CD4-positive, alpha-beta T cell treated with Interleukin-10 for 1 hour (primary cell): ENCODE measurements at places on chromosomes 6 and 20.

- DNase-seq, result no peak
Measured at GRCh38 chr20:21510414-21511384, 3.2 kb downstream of the NKX2-2 start.

DNA sequence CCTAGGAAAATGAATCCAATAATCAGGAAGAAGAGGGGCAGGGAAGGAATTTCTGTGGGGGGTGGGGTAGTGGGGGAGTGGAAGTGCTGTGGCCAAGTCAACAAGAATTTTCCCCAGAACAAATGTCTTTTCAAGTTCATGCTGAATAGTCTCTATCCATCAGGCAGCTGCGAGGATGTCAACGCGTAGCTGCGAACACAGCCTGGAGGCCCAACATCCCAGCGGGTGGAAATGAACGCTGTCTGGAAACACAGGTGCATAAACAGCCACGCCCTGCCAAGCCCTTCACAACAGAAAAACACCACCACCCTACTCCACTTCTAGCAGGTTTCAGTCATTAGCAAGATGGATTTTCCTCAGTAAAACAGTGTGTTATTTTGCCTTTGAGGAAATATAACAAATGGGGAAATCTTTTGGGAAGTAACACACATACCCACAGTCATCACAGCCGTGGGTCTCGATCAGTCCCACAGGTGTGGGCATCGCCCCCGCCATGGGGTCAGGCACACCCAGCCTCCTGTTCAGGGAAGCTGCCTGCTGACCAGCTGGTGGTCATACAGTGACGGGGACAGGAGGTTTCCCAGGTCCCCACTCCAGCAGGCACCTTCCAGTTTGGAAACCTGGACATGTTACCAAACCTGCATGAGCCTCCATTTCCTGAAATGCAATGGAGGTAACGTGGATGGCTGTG, 112.1 kb upstream of the THBS2 start:
- no peak for DNase-seq

GRCh38 chr20:34708621-34709043, 4.5 kb downstream of the TP53INP2 start:
- DNase-seq, result peak; percentile 64

DNA sequence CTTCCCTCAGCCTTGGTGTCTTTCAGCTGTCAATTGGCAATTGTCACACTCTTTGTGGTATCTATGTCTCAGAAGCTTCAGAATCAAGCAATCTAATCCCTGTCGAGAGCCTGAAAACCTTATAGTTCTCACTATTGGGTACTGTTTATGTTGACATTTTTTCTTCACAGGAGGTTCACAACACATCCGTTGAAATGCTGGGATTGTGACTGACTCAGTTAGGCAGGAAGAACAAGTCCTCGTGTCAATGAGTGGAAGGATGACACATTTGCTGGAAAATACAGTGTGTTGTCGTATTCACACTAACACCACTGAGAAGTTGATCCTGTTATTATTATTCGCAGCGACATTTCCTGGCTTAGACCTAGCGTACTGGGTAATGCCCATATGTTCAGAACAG, 163.9 kb upstream of the CITED2 start:
- no peak for DNase-seq

- no peak for DNase-seq
Measured at GRCh38 chr6:125549202-125549884, 200.1 kb upstream of the HEY2 start.

GRCh38 chr20:17109307-17109706, 117.5 kb upstream of the PCSK2 start:
- DNase-seq, result no peak

- no peak for DNase-seq
Measured at GRCh38 chr6:154432533-154433476, 76.2 kb upstream of the IPCEF1 start.

- DNase-seq, result no peak
Measured at GRCh38 chr6:34047913-34048867, 97.7 kb downstream of the GRM4 start.

DNA sequence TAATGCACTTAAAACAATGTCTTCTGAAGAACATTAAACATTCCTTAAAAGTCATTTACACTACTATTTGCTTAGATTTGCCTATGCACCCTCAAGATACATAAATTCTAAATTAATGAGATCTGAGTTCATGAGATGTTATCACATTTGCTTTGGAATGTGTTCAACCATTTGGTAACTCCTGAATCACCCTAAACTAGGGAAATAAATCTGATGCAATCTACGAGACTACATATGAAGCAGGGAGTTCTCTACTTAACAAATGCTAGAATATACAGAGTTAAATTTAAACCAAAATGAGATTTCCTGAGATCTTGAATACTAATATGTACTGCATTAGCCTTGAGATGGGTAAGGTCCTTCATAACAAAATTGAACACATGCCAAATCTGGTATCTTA, 170.1 kb downstream of the CLIC5 start:
- DNase-seq, result no peak

- DNase-seq, result no peak
Measured at GRCh38 chr20:10795286-10796026, 121.7 kb upstream of the JAG1 start.

DNA sequence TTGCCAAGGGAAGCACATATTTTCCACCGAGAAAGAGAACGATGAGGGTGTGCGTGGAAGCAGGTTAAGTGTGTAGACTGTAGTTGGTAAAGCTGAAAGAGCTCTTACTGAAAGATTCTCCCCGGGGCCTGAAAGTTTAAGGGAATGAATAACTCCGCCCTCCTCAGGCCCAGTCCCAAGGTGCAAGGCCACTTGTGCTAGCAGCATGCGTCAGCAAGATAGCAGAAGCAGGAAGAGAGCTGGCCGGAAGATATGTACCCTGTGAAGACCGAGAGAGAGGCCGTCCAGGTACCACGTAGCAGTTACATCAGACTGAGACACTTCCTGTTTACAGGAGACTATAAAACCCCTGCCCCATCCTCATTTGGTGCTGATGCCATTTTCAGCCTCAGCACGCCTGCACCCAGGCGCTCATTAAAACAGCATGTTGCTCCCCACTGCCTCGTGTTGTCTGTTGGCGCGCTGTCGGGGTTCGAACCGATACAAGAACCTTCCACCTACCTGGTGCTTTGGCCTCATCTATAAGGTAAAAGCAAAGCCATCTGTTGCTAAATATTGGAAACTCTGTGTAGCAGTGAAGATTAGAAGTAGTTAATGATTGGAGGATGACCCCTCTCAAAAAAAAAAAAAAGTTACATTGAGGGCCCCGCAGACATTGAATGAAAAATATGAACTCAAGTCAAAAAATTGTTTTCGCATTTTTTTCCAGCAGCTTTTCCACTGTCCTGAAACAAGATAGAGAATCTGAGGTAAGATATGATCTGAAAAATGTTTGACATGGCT, 18.6 kb upstream of the FAM135A start:
- no peak for DNase-seq

- no peak for DNase-seq
Measured at GRCh38 chr20:22920898-22921297, 114.2 kb upstream of the SSTR4 start.

DNA sequence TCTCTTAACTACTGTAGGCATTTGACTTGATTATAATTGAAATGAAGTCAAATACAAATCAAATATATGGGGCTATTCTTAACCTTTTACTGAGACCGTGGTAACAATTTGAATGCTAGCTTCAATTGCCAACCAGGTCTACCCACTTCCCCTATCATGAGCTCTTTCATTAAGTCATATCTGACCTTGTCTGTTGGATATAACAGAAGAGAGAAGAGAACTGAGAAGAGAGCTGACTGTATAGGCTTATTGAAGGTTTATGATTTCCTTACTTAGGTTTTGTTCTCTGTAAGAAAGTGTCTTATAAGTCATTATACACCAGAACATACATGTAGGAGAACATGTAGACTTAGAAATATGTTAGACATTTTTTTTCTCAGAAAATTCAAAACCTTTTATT, 549.4 kb downstream of the COL12A1 start:
- no peak for DNase-seq
